ENCODE measurements at places on chromosomes 2 and 18.

DNA sequence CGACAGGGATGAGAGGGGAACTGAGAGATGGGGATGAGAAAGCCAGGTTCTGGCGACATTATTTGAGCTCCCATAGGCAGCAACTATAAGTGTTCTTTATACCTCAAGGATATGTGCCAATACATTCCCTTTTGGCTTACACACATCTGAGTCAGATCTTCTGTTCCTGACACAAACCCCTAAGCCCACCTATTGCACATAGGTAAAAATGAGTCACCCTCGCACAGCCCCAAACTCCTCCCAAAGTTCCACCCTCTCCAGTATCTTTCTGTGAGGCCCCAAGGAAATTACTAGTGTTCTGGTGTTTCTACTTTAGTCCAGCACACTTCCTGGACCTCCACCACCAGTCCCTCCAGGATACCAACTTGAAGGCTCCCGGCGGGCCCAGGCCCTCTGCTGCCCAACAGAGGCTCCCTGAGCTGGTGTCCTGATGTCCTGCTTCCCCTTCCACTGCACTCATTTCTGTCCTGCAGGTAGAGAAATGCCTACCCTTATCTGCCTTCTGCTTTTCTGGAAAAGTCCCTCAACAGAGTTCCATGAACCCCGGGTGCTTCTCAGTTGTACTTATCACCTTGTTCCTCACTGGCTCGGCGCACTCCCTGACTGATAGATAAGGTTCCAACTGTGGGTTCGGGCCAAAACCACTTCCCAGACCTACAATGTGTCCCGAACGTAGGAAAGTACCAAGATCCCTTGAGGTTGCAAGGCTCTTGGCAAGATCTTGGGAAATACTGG is 125.5 kb downstream of the EN1 start:
- no peak for DNase-seq

- DNase-seq = no peak
Measured at GRCh38 chr2:51219468-51219867, 187.5 kb upstream of the NRXN1 start.

- no peak for DNase-seq
Measured at GRCh38 chr18:47265197-47265596, 13.7 kb upstream of the SKOR2 start.

- no peak for DNase-seq
Measured at GRCh38 chr18:56641714-56642337, 3.4 kb upstream of the TXNL1 start.

- no peak for DNase-seq
Measured at GRCh38 chr2:111100765-111101162, 19.9 kb upstream of the BCL2L11 start.

DNA sequence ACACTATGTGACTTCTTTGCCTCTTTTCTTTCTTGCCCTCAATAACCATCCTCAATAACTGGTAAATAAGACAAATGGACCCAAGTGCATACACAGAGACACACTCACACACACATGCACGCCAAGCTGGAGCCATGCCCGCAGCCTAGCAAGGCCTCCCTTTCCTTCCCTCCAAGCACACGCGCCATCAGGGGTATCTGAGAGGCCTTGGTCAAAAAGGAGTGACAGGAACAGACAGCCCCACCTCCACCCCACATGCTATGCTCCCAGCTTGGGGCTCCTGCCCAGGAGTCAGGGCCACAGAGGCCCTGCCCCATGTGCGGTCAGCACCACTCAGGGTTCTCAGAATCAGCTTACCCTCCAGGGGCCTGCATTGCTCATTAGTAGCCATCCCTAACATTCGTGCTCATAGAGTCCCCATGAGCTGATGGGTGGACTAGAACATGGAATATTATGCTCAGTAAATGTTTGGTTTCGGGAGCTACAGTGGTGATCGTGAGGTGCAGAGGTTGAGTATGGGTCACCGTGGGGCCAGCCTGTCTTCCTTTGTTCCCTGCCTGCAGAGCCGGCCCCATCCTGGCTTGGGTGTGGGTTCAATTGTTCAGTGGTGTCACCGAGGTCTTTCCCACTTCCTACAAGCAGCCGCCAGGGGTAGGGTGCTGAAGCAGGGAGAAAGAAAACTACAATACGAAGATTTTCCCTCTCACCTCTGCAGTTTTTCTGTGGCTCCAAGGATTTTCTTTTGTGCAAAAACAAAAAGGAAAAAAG is 158.2 kb upstream of the RAB12 start:
- DNase-seq = no peak

DNA sequence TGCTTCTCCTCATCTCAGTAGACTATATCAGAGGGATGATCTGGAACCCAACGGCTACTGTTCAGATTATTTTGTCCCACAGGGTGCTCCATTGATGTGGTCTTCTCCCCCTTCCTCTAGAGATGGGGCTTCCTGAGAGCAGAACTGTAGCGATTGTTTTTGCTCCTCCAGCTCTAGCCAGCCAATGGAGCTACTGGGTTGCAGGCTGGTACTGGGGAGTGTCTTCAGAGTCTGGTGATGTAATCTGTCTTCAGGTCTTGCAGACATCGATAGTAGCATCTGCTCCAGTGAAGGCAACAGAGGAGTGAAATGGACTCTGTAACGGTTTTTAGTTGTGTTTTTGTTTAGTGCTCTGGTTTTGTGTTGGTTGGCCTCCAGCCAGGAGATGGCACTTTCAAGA is 621.9 kb downstream of the RNF144A start:
- no peak for DNase-seq

DNA sequence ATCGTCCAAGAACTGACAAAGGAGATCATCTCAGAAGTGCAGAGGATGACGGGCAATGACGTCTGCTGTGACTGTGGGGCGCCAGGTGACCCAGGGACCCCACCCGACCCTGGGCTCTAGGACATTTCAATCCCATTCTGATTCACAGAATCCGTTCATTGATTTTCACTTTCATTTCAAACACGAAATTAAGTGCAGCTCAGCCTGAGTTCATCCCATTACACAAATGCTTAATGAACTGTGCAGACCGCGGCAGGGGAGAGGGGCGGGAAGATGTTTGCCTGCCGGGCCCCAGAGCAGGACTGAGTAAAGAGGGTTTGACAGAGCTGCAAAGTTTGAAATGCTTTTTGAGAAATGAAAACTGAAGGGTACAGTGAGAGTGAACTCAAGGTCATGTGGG is 67.1 kb downstream of the ITGB1BP1 start:
- no peak for DNase-seq

DNA sequence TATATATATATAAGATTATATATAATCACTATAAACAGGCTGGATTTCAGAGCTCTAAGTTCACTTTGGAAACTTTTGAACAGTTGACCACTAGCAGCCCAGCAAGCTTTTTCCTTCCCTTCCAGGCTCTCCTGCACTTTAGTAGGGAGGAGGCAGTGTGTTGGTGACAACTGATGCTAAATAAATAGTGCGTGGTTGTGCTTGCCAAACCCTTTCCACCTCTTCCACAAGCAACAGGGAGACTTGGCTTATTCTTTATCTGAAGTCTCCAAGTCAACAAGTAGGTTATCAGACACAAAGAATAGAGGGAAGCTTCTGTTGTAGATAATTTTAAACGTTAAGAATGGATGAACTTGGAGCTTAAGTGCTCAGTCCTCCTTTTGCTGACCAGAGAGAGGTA is 408.2 kb upstream of the HNRNPA3 start:
- no peak for DNase-seq

DNA sequence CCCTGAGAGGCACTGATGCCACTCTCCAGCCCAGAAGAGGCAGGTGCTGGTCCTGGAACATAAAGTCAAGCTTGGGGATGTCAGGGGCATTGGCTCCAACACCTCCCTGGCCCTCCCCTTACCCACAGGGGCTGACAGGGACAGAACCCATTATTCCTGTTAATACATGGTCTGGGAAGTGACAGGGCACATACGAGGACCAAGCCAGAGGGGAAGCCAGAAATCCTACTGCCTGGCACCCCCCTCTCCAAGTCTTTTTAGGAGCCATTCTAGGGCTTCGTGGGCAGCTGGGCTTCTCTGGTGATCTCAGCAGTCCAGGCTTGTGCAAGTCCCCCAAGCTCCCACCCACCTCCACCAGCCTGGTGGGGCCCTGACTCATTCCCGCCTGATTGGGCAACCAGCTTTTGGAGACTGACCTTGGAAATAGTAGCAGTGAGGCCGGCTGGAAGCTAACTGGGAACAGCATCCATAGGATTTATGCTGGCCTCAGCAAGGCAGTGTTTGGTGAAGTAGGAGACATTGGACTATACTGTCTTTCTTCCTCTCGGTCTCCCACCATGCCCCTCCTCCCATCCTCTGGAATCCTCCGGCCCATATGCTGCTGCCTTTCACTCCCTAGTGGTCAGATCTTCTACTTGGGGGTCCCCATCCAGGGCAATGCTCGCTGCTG is 86.4 kb upstream of the HK2 start:
- DNase-seq = no peak

- no peak for DNase-seq
Measured at GRCh38 chr2:236342951-236343350, 78.7 kb upstream of the ASB18 start.

Measured in Panc1 (cell line).